ENCODE measurements at places on chromosomes 7 and 10.

- DNase-seq = no peak
Measured at GRCh38 chr10:125564570-125564969, 118.4 kb downstream of the TEX36 start.

DNA sequence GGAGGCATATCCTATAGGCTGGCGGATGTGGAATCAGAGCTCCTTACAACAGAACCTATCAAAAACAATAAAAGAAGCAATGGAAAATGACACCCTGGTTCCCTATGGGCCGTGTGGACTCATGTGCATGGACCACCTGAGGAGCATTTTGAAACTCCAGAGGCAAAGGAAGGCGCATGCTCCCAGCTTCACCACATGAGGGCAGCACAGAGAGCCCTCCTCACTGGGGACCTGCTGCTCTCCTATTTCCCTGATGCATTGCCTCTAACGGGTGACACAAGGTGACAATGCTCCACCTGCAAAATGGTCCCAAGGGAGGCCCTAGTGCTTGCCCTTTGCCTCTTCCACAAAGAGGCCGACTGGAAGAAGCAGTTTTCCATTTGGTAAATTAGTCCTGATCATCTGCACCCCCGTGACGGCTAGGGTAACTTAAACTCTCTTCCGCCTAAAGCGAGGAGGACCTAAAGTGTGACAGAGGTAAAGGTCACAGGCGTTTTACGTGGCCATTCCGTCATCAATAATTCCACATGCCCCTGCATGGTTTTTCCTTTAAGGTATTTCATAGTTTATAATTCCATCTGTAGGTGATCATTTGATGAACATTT, 67.7 kb downstream of the GPAM start:
- DNase-seq = peak; percentile 60

- DNase-seq = peak; percentile 86
Measured at GRCh38 chr10:34967335-34967880, 122.7 kb downstream of the CUL2 start.

DNA sequence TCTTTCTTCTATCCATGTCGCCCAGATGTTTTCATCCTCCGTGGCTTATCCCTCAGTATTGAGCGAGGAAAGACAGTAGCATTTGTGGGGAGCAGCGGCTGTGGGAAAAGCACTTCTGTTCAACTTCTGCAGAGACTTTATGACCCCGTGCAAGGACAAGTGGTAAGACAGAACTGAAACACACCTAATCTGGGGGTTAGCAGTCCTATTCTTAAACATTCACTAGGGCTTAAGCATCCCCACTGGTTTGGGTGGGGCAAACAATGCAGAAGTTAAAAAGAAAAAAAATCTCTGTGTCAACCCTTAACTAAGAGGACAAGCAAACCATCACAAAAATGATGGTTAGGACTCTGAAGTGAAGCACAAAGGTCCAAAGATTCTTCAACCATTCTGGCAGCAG, 43.8 kb downstream of the SP8 start:
- no peak for DNase-seq

DNA sequence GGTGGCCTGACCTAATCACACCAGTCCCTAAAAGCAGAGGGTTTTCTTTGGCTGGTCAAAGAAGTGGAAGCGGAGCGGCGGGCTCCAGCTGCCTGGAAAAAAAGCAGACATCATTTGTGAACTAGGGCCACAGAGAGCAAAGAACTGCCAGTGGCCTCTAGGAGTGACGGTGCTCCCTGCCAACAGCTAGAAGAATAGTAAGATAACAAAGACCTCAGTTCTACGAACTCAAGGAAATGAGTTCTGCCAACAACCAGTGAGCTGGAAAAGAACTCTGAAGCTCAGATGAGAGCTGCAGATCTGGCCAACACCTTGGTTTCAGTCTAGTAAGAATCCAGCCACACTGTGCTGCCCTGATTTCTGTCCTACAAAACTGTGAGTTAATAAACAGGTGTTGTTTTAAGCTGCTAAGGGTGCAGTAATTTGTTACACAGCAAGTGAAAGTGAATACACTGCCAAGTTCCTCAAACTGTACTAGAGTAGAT, 178.0 kb downstream of the SRPK2 start:
- DNase-seq = peak; percentile 11
